ENCODE measurements at places on chromosomes 11 and 22.

DNA sequence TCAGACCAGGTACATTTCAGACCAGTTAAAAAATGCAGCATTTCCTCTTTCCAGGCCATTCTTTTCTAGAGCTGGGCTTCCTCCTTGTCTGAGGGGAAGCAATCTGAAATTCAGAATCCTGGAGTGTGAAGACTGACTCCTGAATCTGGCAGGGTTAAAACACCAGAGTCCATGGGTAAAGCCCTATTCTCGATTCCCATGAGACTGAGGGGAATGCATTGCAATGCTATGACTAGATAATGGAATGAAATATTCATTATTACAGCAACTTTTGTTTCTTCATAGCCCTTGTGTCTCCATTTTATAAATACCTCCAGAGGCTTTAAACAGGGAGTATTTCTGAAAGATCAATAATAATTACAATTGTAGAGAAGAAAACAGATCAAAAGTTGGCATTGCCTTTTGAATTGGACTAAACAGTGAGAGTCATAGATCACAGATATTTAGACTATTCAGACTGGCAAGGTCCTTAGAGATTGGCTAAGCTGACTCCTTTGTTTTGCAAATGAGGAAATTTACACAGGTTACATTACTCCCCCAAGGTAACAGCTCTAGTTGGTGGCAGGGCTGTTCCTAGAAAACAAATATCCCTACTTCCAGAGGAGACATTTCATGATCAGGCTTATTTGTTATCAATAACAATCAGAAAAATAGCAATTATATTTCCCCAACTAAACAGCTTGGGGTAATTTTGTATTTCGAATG lies 632.6 kb upstream of the KIRREL3 start:
- no peak for DNase-seq

GRCh38 chr11:110497231-110497978 lies 67.7 kb downstream of the FDX1 start:
- DNase-seq = no peak

GRCh38 chr11:10743354-10744000 lies 7.6 kb upstream of the CTR9 start:
- DNase-seq = peak; percentile 20

- DNase-seq = no peak
Measured at GRCh38 chr22:45670981-45671782, 452 bp upstream of the ATXN10 start.

GRCh38 chr22:36470994-36471331 lies 10.5 kb downstream of the TXN2 start:
- no peak for DNase-seq

DNA sequence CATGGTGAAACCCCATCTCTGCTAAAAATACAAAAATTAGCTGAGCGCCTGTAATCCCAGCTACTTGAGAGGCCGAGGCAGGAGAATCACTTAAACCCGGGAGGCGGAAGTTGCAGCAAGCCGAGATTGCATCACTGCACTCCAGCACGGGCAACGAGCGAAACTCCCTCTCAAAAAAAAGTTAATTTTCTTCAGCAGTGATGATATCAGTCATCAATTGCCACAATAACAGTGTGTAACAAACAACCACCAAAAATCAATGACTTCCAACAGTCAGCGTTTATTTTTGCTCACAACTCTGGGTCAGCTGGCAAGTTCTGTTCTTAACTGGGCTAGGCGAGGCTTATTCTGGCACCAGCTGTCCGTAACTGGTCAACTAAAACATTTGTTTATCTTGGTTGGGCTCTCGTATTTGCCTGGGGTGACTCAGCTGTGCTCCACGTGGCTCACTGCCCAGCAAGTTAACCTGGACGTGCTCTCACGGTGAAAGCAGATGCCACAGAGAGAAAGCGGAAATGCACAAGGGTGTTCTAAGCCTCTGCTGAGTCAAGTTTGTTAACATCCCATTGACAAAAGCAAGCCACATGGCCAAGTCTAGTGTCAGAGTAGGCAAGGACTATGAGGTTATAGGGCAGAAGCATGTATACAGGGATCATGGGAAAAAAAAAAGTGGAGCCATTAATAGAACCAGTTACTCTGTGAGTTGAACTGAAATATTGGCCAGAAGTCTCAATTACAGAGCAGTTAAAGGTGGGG lies 52.1 kb downstream of the LHFPL7 start:
- no peak for DNase-seq

DNA sequence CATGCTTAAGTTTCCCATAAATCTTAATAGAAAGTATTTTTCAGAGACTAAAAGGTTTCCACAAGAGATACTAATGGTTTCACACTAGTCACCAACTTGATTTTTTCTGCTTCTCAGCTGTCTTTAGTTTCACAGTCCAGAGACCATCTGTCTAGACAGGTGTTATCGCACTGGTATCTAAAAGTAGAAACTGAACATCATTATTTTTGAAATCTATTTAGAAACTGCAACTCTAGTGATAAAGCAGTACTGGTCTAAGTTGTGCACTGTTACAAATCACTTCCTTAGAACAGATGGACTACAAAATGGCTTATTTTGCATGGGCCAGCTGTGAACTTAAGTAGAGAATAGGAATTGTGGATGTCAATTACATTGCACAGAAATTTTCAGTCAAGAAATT lies 78.0 kb downstream of the CNTN5 start:
- no peak for DNase-seq

GRCh38 chr11:117457835-117458234 lies 130.2 kb downstream of the CEP164 start:
- no peak for DNase-seq

GRCh38 chr11:1760351-1761109 lies 3.2 kb downstream of the CTSD start:
- DNase-seq = no peak

DNA sequence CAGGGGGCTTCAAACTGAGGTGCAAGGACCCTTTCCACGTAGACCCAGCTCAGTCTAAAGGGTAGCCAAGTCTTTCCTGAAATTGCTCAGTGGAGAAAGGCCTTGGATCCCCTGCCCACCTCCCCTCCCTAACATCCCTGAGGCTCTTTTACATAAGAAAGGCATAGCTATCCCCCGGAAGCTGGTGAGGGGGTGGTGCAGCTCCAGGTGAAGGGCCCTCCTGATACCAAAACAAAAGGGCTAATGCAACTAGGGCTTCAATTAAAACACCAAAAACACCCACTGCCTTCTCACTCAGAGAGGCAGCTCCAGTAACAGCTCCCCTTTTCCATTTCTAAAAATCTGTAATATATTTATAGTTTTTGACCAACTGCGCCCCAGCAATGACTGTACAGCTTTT lies 5.8 kb downstream of the SHANK2 start:
- DNase-seq = no peak

DNA sequence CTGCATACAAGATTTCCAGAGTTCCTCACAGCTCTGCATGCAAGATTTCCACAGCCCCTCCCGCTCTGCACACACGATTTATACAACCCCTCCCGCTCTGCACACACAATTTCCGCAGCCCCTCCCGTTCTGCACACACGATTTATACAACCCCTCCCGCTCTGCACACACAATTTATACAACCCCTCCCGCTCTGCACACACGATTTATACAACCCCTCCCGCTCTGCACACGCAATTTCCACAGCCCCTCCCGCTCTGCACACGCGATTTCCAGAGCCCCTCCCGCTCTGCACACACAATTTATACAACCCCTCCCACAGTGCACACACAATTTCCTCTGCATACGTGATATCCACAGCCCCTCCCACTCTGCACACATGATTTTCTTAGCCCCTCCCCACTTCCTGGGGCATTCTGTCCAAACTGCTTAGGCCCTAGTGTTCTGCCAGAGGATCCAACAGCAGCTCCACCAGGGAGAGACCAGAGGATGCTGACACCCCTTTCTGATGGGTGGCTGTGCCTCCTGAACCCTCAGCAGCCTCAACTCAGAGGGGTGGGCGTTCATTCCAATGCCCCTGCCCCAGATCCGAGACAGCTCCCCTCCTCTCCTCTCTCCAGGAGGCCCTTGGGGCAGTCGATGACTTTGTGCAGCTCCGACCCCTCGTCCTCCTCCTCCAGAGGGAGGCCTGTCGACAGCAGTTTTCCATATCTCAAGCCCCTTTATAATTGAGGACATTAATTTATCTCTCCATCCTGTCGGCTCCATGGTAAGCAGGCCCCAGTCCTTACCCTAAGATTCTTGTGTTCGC lies 671.7 kb downstream of the BRD1 start:
- no peak for DNase-seq

- no peak for DNase-seq
Measured at GRCh38 chr11:107882095-107882820, 23.7 kb upstream of the SLC35F2 start.

DNA sequence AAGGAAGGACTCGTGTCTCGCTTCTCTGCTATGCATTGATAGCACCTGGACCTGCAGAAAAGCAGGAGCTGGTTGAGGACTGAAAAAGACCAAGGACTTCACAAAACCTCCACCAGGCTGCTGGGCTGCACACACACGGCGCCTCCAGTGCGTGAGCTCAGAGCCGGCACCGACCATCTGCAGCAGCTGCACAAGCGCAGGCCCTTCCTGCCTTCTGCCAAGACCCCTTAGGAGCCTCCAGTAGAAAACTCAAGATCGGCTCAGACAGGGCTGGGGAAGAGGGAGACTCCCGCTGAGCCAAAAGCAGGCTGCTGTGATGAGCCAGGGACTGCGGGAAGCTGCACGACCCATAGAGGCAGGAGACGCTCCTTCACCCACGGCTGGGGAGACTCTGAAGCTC lies 70.9 kb downstream of the PHF21B start:
- DNase-seq = no peak

GRCh38 chr11:107583629-107584195 lies 7.2 kb upstream of the ELMOD1 start:
- no peak for DNase-seq

DNA sequence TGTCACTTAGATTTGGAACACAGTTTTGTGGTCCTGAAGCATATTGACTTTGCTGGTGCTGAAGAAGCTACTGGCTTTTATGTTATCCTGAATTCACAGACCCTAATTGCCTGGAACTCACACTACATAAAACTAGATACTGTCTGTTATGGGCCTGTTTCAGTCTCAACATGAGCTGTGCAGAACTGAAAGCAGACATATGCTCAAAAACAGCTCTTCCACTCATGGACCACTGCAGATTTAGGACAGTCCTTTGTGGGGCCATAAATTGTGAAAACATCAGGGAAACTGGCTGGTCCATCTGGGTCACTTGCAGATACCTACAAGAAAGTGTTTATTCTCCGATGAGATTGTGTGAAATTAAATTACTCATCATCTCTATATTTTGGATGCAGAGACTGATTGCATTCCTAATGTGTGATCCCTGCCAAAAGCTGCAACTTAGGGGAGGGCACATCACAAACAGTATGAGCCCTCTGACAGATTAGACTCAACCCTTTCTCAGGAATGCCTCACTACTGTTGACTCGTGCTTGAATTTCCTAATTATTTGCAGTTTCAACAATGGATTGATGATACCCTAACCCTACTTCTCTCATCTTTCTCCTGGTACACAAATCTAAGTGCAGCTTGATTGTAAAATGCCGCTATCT lies 10.2 kb upstream of the CLNS1A start:
- no peak for DNase-seq

GRCh38 chr22:48076008-48076407 lies 1313.6 kb downstream of the TBC1D22A start:
- DNase-seq = no peak

GRCh38 chr11:111765984-111766833 lies at the start of gene PPP2R1B:
TSS of gene PPP2R1B (minus strand) at chr11:111766389. CDS start at chr11:111766361, 28 bp downstream.
- peak; percentile 29 for DNase-seq

DNA sequence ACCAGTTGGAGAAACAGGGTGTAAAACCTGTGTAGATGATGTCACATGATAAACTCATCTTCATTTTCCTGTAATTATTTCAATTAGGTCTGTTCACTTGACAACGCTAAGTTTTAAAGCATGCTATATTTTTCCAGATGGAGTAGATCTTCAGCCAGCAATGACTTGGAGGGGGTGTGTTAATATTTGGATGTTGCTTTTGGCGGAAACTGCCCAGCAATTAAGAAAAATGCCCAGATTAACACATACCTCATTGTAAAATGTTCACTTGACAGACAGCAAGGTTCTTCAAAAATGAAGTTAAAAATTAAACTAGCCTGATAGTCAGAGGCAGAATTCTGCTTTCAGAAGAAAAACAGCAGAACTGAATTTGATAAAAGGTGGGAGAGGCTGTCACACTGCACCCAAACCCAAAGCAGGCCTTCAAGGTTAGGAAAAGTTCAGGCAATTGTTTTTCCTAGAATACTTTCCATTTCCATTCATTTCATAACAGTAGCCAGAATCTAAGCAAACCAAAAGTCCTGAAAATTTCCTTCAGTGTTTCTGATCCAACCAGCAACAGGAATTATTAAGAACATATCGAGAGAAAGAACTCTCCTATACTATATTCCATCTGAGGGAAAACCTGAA lies 33.0 kb downstream of the VSIG10L2 start:
- no peak for DNase-seq

DNA sequence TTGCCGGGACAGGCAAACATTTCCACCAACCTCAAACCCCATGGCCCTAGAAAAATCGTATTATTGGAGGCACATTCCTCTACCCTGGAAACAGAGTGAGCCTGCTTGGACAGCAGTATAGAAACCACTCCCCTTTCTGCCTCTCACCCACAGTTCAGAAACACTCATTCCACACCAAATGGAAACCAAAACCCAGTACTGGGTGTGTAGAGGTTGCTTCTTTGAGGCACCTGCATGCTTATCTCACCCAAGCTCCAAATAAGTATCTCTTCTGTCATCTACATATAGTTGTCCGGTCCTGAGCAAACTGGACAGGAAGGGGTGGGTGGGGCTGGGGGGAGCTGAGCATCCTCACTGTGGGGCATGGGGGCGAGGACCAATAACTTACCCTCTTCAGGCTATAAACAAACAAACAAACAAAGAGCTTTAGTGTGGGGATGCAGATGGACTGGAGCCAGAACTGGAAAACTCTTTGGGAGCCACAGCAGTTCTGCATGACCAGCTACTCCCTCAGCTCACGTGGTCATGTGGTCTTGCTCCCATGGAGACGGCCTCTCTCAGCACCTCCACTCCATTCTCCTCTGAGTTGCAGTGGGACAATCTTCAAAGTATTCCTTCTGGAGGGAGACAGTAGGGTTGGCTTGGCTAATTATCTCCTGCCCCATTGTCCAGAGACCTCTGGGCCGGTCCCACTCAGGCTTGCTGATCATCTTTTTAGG lies 1.0 kb upstream of the PLAAT2 start:
- no peak for DNase-seq

DNA sequence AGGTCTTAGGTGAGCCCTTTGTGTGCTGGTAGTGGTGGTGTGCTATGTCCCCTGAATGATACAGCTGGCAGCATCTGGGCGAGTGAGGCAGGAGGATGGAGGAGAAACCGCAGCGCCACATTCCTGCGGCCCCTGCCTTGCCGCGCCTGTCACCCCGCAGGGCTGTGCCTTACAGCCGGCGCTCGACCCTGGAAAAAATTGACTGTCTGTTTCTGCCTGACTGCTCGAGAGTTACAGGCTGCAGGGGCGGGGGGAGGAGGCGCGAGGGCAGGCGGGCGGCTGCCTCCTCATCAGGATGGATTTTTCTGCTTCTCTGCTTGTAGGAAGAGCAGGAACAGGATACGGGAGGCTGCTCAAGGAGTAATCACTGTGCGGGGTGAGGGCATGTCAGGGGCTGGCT lies 443.4 kb downstream of the MIAT start:
- DNase-seq = no peak

GRCh38 chr11:71340086-71340606 lies 87.8 kb upstream of the SHANK2 start:
- no peak for DNase-seq

GRCh38 chr11:126592496-126593410 lies 237.3 kb downstream of the ST3GAL4 start:
- no peak for DNase-seq

- no peak for DNase-seq
Measured at GRCh38 chr11:75734491-75735180, 17.0 kb downstream of the MOGAT2 start.

All from stimulated activated CD8-positive, alpha-beta memory T cell treated with anti-CD3 and anti-CD28 coated beads, Interleukin-2, amount 100 ng/mL, for 1 hour (primary cell).